T47D (cell line): ENCODE measurements at places on chromosomes 7 and 10.

- no peak for DNase-seq
Observed at GRCh38 chr7:142298627-142299026, 40.8 kb upstream of the PRSS58 start.

DNA sequence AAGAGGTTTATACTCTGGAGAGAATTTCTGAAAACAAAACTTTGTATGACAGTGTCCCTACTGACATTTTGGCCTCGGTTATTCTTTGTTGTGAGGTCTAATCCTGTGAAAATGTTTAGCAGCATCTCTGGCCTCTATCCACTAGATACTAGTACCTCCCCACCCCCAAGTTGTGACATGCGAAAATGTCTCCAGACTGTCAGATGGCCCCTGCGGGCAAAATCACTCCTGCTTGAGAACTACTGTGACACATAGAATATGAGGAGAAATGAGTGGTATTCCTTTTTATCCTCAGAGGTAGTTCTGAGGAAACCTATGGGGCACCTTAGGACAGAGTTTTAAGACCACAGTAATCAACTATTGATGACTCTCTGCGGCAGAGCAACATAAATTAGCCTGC lies 315.3 kb upstream of the HGF start:
- no peak for DNase-seq

GRCh38 chr7:156772725-156773124 lies 120.3 kb downstream of the LMBR1 start:
- no peak for DNase-seq

- DNase-seq = no peak
Observed at GRCh38 chr10:118754229-118754555, 578 bp downstream of the CACUL1 start.

- DNase-seq = peak; percentile 37
Observed at GRCh38 chr10:17445400-17445998, 8.9 kb downstream of the ST8SIA6 start.

DNA sequence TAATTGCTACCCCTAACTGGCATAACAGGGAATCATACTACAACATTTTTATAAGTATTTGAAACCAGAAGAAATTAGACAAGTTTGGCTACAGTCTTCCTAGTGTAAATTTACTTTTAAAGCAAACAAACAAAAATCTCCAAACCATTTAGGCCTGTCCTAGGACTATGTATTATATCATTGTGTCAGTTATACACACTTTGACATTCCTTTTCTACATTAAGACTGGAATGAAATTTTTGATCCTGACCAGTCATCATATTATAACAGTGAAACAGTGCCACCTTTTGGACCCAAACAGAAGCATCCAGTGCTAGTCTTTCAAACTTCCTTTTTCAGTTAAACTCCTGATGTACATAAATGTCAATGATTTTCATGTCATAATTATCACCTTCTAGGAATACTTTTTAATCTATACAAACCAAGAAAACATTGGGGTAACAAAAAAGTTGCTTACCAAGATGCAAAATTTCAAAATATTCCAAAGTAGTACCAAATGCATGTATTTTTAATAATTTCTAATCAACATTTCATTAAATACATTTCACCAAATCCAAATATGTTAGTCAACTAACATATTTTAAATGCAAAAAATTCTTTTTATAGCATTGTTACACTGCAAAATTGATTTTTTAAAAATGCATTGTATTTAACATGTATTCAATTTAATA lies 75.7 kb downstream of the IMMP2L start:
- peak; percentile 72 for DNase-seq

GRCh38 chr10:90806677-90807076 lies 51.2 kb downstream of the HTR7 start:
- no peak for DNase-seq

DNA sequence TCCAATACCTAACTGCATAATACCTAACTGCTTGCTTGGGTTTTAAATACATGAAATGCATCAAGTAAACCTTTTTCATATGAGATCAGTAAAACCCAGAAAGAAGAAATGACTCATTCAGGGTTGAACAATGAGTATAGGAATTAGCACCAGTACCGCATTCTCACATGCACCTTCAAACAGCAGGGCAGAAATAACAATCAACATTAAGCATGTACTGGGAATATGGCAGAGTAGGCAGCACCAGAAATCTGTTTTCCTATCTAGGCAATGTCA lies 850.3 kb upstream of the SORCS1 start:
- no peak for DNase-seq

DNA sequence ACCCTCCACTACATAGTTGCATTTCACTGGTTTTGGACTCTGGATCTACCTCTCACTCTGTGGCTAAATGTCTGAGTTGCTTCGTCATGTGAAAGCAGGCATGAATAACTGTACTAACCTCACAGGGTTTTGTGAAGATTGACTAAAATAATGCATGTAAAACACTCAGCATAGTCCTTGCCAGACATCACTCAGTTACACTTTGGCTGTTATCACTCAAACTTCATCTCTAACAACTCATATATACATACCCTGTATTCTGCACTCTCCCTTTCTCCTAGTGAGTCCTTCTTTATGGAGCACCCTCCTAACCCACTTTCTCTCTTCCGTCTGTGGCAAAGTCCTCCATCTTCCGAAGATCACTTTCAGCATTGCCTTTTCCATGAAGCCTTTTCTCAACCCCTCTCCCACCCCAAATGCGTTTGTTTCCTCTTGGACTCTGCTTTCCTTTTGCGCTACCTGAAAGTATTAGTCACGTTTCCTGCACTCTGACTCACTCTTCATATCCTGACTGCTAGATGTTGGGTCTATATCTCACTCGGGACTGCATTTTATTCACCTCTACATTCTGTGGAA lies 72.6 kb downstream of the OSBPL3 start:
- DNase-seq = no peak

- no peak for DNase-seq
Observed at GRCh38 chr10:103807996-103808395, 47.4 kb downstream of the SH3PXD2A start.

DNA sequence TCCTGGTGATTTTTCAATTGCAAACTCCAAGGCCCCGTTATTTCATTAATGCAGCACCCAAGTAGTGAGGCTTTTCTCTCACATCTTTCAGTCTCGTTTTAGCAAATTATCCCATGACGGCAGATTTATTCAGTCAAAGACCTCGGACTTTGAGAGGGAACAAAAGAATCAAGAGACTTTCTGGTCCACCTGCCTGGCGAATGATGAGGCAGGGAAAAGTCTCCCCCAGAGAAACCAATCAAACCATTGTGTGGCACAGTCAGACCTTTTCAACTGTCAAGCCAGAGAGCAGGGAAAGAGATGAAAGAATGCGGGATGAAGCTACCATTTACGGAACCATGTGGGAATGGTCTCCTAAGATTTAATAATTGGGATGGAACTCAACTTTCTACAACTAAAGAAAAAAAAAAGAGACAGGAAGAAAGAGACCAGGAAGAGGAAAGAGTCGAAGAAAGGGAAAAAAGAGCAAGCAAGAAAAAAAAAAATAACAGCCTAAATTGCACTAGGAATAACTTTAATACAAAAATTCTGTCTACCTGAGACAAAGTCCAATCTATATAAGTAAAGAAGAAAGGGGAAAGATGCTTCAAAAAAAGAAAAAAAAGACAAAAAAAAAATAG lies 22.8 kb downstream of the GLI3 start:
- no peak for DNase-seq

DNA sequence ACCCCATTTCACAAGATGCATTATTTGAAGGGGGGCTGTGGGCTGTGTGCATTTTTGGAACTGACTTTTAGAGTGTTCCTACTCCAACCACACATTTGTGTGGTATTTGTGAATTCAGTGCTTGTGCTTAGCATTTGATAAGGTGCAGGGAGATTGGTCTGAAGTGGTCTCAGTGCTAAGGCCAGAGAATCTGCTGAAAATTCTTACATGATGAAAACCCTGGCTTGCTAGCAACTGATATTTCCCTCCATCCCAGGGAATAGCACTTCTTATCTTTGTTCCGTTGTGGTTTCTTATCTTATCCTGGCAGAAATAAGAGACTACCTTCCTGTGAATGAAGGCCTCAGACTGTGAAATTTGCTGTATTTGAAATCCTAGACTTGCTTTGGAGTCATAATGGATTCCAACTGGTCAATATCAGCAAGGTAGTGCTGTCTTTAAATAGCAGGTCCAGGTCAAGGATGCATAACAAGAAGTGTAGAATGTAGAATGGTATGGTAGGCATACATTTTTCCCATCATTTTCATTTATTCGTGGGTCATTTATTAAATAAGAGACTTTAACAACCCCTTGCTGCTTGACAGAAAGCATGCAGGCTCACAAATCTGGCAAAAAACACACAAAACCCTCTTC lies 986.9 kb downstream of the REEP3 start:
- no peak for DNase-seq

- DNase-seq = no peak
Observed at GRCh38 chr7:66157060-66157459, 42.4 kb downstream of the CRCP start.

- no peak for DNase-seq
Observed at GRCh38 chr7:100509231-100509630, 25.5 kb downstream of the NYAP1 start.

GRCh38 chr7:43726466-43726865 lies 2.9 kb downstream of the COA1 start:
- no peak for DNase-seq

DNA sequence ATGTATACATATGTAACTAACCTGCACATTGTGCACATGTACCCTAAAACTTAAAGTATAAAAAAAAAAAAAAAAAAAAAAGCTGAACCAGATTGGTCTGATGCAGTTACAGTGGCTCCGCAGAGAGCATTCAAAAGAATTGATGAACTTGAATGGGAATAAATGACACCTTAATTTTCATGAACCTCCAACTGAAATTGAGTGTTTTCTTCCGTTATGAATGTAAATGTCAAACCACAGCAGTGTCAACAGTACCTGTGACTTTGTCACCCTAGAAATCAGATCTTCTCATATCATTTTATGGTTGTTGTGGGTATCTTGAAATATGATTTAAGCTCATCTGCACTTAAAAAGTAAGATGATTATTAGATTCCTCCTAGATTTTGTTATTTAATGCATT lies 32.7 kb upstream of the SRGN start:
- no peak for DNase-seq

GRCh38 chr7:106064771-106065574 lies 47.1 kb downstream of the SYPL1 start:
- DNase-seq = no peak

- no peak for DNase-seq
Observed at GRCh38 chr10:99888622-99889021, 106.2 kb downstream of the ABCC2 start.
